ENCODE measurements at places on chromosomes 3 and 15. TPM values are rescaled to one million over a fixed set of nuclear protein-coding genes. Genes with fewer than 3 reads are reported as not detected.

- no peaks in the 10 kb centered on the region for H3K36me3 ChIP-seq
- DNase-seq, result no peak
- H3K27me3 ChIP-seq, result no peaks in the 10 kb centered on the region
Measured at GRCh38 chr3:4323246-4324027, 20.3 kb downstream of the SETMAR start.

GRCh38 chr3:31404871-31405270 lies 127.9 kb upstream of the STT3B start:
- DNase-seq, result no peak
- H3K4me1 ChIP-seq, result no peaks in the 10 kb centered on the region
- H3K36me3 ChIP-seq, result no peaks in the 10 kb centered on the region
- H3K4me3 ChIP-seq, result no peak overlapping the region
- no peak overlapping the region for H3K27ac ChIP-seq
- no peaks in the 10 kb centered on the region for H3K27me3 ChIP-seq

DNA sequence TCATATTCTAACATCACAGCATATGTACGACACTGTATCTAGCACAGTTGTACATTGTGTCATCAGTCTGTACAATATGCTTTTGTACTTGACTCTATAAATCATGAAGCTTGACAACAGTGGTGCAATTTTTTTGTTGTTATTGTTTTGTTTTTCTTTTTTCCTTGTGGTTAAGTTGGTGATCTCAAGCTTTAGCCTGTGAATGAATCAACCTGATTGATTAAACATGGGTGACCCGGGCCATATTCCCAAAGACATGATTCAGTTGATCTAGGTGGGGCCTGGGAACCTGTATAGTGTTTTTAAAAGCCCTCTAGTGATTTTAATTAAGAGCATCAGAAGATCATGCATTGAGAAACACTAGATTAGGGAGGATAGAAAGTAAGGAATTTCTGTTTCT lies 101.8 kb upstream of the AADACL2 start:
- no peaks in the 10 kb centered on the region for H3K4me1 ChIP-seq
- H3K36me3 ChIP-seq, result no peaks in the 10 kb centered on the region
- no peaks in the 10 kb centered on the region for H3K27me3 ChIP-seq

DNA sequence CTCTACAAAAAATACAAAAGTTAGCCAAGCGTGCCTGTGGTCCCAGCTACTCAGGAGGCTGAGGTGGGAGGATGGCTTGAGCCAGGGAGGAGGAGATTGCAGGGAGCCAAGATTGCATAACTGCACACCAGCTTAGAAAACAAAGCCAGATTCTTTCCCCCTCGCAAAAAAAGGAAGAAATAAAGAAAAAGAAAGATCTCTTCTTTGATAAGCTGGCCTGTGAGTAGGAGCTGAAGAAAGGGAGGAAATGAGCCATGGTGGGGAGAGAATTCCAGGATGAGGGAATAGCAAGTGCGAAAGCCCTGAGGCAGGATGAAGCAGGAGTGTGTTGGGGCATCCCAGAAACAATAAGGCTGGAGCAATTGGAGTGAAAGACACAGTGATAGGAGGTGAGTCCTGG lies 24.5 kb upstream of the TOP2B start:
- H3K27me3 ChIP-seq, result no peaks in the 10 kb centered on the region
- no peak overlapping the region for H3K4me3 ChIP-seq
- H3K36me3 ChIP-seq, result no peaks in the 10 kb centered on the region
- H3K27ac ChIP-seq, result no peak overlapping the region

GRCh38 chr3:162601101-162601670 lies 1104.6 kb downstream of the OTOL1 start:
- DNase-seq, result no peak
- no peaks in the 10 kb centered on the region for H3K27me3 ChIP-seq
- H3K36me3 ChIP-seq, result no peaks in the 10 kb centered on the region

The ACAN gene
- total RNA-seq, result 0.16 TPM

GRCh38 chr3:177596816-177597271 lies 399.6 kb upstream of the TBL1XR1 start:
- no peaks in the 10 kb centered on the region for H3K36me3 ChIP-seq
- H3K27ac ChIP-seq, result peak overlapping the region; percentile 30
- no peaks in the 10 kb centered on the region for H3K27me3 ChIP-seq
- no peak for DNase-seq
- no peak overlapping the region for H3K4me3 ChIP-seq
- H3K4me1 ChIP-seq, result peaks cover 32% of the 10 kb centered on the region

The ACKR4 gene
- total RNA-seq, result 3.9 TPM

The COPB2 gene
- total RNA-seq, result 53.4 TPM

Measured in right atrium auricular region (tissue), 2 donors.